Left colon (tissue), 2 donors: ENCODE measurements at places on chromosomes 12 and 14.

DNA sequence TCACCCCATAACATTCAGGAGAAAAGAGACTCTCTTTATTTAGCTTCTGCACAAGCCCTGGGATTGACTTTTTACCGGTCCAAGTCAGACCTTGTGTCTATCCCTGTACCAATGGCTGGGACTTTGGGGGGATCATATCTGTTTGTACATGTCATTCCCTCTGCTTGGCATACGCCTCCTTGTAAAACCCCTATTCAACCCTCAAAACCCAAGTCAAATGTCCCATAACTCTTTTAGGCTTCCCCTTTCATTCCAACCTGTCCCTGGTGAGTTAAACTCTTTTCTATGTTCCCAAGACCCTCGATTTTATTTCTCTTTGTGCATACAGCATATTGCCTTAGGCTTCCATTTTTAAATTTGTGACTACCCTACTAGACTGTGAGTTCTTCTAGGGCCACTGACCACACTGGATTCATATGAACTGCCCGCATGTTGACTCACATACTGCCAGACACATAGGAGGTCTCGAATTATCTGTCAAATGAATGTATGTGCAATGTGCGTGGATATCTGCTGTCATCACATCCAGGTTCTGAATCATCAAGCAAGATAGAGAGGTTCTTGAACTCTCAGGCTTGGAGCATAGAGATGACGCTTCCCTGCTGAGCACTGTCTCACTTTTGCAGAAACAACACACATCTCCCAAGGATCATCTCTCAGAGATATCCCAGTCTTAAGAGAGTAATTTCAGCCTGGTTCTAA, 548.6 kb upstream of the TBX3 start:
- no peak for DNase-seq

DNA sequence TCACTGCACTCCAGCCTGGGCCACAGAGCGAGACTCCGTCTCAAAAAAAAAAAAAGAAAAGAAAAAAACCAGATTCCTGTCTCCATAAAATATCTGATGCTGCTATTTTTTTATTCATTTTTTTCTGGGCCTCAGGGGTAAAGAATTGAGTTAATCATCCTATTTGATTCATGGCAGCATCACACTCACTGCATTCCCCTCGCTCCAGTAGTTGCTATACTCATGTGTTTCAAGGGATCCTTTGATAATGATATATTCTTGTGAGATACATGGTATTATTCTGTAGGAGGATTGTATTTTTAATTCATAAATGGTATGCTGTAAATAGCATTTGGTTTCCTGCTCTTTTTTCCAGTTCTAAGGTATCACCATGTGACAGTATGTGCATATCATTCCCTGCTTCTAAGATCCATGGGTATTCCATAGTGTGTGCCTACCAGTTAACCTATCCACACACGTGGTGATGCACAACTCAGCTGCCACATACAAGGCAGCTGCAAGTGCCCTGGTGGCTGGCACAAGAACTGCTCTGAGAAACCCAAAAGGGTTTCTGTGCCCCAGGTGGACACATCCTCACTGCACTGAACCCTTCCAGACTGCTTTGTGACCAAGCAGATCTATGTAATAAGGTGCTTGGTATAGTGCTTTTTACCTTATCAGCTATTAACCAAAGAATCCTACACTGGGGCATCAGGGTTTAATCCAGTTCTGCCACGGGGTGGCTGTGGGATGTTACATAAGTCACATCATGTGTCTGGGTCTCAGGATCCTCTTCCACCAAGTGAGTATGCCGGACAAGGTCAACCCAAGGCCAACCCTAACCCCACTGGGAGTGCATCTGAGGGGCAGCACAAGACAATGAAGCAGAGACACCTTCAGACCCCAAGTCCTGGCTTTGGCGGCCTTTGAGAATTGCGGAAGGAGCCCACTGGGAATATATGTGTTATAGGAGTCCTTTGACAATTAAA, 74.6 kb downstream of the ZFP36L1 start:
- DNase-seq = no peak

- DNase-seq = no peak
Measured at GRCh38 chr12:94122591-94122990, 25.8 kb upstream of the PLXNC1 start.

GRCh38 chr14:78767436-78767835, 597.3 kb downstream of the NRXN3 start:
- DNase-seq = no peak

DNA sequence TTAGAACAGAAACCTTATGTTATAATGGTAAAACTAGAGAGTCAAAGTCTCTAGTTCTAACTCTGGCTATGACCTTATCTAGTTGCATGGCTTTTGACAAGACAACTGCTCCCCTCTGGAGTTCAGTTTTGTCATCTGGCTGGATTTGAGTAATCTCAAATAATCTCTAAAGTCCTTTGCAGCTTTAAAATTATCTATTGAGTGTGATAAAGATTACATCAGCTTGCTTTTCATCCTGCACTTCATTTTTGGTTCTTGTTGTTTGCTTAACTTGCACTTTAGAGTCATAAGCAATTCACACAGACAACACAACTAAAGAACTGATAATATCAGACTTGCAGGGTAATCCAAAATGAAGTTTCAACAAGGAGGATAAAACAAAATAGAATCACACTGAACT, 2.3 kb downstream of the AKAP5 start:
- DNase-seq = no peak

DNA sequence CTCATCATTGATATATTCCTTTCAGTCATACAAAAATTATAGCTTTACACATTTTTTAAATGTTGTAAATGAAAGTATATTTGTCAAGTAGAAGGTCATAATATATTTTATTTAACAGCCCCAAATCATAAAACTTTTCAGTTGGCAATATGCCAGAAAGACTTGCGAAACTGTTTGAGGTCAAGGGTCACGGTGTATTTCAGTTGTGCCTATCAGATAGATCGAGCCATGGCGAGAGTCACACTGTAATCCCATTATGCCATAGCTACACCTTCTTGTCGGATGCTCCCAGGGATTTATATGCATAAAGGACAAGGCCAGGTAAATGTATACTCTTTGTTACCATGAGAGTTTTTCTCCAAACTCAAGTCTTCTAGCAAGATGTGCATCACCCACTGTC, 26.7 kb upstream of the G2E3 start:
- DNase-seq = no peak

DNA sequence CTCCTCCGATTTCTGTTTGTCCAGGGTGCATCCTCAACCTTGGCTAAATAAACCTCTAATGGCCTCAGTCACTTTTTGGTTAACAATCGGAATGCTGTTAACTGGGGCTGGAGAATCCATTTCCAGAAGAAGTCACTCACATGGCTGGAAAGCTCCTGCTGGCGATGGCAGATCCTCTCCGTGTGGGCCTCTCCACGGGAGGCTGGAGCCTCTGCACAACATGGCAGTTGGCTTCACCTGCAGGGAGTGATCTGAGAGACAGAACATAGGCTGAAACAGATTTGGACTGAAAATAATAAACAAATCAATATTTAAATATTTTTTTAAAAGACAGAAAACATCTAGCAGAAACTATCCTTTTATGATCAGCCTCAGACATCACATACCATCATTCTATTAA, 66.8 kb upstream of the FICD start:
- DNase-seq = no peak

GRCh38 chr14:74459289-74459946, 33.4 kb upstream of the SYNDIG1L start:
- no peak for DNase-seq

GRCh38 chr14:81710232-81710845, 176.7 kb upstream of the SEL1L start:
- no peak for DNase-seq

DNA sequence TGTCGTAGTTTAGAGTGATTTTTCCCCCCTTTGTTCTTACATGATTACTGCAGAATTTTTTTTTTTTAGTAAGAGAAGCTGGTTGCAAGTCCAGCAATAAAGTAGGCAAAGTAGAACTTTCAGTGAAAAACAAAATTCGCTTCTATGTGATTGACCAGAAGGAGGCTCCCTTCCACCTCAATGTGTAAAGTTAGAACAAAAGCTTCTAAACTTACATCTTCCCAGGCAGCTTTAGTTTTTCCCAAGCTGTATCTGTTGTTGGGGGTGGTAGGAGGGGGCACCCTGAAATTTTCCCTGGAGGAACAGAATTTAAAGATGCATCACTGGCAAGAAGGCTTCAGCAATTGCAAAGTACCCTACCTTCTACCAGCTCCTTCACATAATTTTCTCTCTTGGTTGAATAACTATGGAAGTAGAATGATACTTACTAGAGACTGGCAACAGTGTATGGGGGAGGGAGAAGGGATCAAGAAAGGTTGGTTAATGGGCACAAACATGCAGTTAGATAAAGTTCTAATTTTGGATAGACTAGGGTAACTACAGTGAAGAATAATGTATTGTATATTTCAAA, 87.3 kb upstream of the E2F7 start:
- no peak for DNase-seq

GRCh38 chr12:112091563-112091962, 17.0 kb downstream of the NAA25 start:
- no peak for DNase-seq

GRCh38 chr12:95607642-95608041, 56.4 kb upstream of the USP44 start:
- no peak for DNase-seq

GRCh38 chr14:104593241-104593701, 11.3 kb downstream of the TMEM179 start:
- no peak for DNase-seq

GRCh38 chr12:8689681-8690080, 8.1 kb upstream of the RIMKLB start:
- DNase-seq = no peak

DNA sequence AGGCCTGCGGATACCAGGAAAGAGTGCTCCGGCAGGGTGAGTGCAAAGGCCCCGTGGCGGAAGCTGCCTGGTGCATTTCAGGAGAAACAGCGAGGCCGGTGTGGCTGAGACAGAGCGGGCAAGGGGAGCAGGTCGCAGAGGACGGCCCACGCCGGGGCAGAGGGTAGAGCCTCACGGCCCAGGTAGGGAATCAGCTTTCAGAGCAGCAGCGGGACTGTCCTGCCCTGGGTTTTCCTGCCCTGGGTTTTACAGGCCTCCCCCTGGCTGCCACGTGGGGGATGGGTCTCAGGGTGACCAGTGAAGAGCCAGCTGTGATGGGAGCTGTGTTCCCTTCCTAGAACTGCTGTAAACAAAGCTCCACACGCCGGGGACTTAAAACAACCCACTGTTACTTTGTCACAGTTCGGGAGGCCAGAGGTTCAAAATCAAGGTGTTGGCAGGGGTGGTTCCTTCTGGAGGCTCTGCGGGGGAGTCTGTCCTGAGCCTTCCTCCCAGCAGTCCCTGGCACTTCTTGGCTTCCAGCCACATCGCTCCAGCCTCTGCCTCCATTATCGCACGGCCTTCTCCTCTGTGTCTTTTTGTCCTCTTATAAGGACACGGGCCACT, 10.4 kb downstream of the NCOR2 start:
- DNase-seq = no peak

DNA sequence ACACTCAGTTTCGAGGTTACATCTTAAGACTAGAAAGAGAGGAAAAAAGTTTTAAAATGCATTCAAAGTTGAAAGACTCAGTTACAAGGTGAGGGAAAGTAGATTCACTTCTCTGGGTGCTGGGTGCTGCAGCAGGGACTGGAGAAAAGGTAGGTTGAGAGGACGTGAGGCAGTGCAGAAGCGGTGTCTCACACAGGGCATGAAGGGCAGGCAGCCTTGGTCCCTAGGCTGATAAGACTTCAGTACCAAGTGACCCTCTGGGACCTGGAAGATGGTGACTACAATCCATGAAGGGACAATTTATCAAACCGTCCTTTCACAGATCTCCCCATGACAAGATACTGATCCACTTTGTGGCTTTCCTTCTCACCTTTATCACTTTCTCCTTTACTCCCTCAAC, 22.5 kb upstream of the UTP20 start:
- no peak for DNase-seq

- DNase-seq = no peak
Measured at GRCh38 chr14:104805326-104805678, 4.4 kb downstream of the ZBTB42 start.

DNA sequence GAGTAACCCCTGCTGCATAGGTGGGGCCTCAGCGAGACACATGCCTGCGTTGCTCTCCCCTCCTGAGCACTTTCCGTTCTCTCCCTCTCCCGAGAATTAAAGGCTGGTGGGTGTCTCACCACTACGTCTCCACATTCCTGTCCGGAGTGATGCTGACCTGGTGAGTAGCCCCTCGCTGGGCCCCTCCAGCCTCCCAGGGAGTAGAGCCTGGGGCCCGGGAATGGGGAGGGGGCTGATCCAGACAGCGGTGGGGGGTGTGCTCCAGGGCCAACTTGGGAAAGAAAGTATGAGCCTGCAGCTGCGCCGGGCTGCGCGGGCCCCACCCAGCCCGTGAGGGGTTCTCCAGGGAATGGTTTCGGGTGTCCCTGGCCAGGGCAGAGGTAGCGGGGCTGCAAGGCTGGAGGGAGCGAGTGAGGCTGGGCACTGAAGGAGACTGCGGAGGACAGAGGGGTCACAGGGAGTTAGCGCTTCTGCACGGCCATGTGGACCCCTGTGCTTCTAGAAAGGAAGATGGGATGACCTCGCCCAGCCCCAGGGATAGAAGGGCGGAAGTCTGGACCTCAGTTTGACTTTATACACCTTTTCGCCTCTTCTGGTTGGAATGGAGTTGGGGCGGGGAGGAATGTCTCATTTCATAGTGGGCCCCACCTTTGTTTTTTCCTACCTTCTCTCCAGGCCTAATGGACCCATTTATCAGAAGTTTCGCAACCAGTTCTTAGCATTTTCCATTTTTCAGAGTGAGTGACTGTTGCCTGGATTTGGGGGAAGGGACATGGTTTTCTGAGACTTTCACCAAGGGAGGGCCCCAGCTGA, 22.5 kb downstream of the RHOF start:
- DNase-seq = no peak

DNA sequence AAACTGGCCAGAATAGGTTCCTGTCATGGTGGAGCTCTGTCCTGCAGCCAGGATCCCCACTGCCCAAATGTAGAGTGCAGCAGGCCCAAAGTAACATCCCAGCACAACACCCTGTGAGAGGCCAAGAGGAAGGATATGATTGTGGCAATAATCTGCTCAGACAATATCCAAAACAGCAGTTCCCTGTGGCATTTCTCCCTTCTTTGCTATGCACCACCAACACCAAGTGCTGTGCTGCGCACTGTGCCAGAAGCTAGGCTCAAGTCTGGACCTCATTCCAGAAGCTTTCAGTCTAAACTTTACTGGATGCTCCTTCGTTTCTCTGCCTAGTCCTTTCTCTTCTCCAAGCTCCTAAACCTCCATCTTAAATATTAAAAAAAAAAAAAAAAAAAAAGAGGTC, 33.4 kb downstream of the SLC11A2 start:
- DNase-seq = no peak

DNA sequence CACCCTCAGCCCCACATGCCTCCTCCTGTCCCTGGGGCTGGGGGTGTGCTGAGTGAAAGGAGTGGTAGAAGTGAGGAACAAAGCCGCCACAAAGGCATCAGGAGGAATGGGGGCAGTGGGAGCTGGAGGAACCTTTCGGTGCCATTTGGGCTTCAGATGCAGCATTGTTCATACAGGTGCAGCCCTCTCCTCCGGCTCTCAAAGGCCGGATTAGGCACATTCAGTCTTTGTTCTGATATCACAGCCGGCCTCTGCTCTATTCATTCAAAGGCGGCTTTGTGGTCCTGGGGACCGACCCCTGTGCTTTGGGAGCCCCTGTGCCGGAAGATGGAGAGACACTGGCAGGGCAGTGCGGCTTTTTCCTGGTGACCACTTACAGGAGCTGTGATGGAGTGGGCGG, 53.2 kb downstream of the SMOC1 start:
- no peak for DNase-seq
